Body of pancreas (tissue), 4 donors: ENCODE measurements at places on chromosomes 5 and 9.
A peak's percentile ranks its signal among the peaks of the same experiment; 100 is the strongest.

- DNase-seq, result no peak
- H3K4me1 ChIP-seq, result no peaks in the 10 kb centered on the region
- H3K4me3 ChIP-seq, result no peak overlapping the region
- H3K27ac ChIP-seq, result no peak overlapping the region
- no peaks in the 10 kb centered on the region for H3K36me3 ChIP-seq
These were observed 6.0 kb downstream of the PCDHGC5 start for GRCh38 chr5:141494761-141495452.

DNA sequence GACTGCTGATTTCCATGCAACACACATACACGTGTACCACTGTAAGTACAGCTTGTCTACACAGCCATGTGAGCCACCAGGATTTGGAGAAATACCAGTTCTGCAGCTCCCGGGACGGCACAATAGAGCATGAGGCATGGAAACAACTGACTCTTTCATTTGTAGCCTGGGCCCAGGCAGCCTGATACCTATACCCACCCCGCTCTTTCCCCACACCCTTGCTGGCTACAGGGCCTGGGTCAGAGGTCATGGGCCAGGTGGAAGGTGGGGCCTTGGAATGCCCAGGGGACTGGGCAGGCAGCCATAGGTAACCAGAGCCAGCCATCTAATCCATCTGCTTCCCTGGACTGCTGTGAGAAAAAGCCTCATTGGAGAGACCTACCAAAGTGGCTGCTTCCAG, 39.0 kb upstream of the ZSWIM6 start:
- peak overlapping the region; percentile 78 for H3K27ac ChIP-seq
- peaks cover 57% of the 10 kb centered on the region for H3K4me1 ChIP-seq
- no peaks in the 10 kb centered on the region for H3K27me3 ChIP-seq
- no peaks in the 10 kb centered on the region for H3K36me3 ChIP-seq

DNA sequence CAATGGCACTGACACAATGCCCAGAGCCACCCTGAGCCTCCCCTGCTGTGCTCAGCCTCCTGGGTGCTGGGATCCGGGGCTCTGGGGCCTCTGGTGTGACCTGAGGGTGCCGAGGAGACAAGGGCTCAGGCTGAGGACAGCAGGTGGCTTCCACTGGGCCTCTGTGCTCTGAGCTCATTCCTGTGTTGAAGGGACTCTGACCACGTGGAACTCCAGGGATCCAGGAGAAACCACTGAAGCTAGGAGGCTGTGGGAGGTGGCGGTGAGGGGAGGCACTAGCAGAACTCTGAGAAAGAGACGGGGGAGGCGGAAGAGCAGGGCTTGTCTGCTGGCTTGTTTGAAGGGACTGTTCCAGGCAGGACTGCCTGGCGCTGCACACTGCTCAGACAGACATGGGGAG, 318.7 kb upstream of the IRX1 start:
- no peak for DNase-seq
- H3K4me1 ChIP-seq, result no peaks in the 10 kb centered on the region
- H3K36me3 ChIP-seq, result no peaks in the 10 kb centered on the region

DNA sequence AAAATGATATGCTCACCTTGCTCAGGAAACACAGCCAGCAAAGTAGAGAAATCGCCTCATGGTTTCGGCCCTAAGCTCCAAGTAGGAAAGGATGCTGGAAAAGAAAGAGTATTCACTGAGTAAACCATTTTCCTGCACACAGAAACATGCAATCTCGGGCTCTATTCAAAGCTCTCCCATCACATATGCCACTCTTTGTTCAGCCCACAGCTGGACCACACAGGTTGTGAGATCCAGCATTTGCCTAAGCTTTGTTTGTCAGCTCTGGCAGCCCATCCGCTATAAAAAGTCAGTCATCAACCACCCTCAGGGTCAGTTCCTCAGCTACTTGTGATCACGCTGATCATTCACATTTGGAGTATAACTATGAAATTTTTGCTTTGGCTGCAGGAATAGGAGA, 96.5 kb upstream of the SMARCA2 start:
- no peak for DNase-seq
- no peak overlapping the region for H3K4me3 ChIP-seq
- H3K27me3 ChIP-seq, result no peaks in the 10 kb centered on the region
- H3K36me3 ChIP-seq, result no peaks in the 10 kb centered on the region
- H3K4me1 ChIP-seq, result no peaks in the 10 kb centered on the region

DNA sequence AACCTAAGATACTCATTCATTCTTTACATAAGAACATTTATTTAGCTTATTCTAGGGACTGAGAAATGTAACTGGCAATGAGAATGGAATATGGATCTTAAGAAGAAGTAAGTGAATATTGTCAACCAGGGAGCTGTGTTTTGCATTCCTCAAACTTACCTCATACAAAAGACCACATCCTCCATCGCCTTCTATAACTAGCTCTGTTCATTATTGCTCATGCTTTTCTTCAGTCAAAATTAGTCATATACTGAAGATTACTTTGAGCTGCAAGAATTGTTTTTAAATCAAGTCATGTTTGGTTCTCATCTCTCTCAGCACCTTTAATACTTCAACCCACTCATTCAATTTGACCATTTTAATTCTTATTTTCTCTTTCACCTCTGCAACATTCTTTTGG, 140.3 kb upstream of the RASA1 start:
- no peaks in the 10 kb centered on the region for H3K27me3 ChIP-seq
- no peaks in the 10 kb centered on the region for H3K4me1 ChIP-seq
- H3K27ac ChIP-seq, result no peak overlapping the region
- H3K4me3 ChIP-seq, result no peak overlapping the region
- H3K36me3 ChIP-seq, result no peaks in the 10 kb centered on the region
